Fibroblast of gingiva (primary cell): ENCODE measurements at places on chromosomes 6 and 20.

DNA sequence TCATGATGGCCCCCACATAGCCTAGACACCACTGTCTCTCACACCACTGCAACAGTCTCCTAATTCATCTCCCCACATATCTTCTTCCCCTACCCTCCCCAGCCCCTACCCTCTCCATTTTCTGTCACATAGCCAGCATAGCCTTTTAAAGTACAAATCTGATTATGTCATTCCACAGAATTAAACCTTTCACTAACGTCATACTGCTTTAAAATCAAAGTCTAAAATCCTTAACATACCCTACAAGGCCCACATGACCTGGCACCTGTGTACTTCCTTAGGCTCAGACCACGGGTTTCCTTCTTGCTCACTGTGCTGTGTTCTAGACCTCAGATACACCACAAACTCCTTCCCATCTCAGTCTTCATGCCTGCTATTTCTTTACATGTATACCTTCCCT, 5.9 kb downstream of the OSTM1 start:
- DNase-seq: no peak

- no peak for DNase-seq
Observed at GRCh38 chr6:143620447-143620846, 57.3 kb upstream of the PHACTR2 start.

GRCh38 chr6:165573671-165574070, 89.4 kb downstream of the PDE10A start:
- DNase-seq: no peak

DNA sequence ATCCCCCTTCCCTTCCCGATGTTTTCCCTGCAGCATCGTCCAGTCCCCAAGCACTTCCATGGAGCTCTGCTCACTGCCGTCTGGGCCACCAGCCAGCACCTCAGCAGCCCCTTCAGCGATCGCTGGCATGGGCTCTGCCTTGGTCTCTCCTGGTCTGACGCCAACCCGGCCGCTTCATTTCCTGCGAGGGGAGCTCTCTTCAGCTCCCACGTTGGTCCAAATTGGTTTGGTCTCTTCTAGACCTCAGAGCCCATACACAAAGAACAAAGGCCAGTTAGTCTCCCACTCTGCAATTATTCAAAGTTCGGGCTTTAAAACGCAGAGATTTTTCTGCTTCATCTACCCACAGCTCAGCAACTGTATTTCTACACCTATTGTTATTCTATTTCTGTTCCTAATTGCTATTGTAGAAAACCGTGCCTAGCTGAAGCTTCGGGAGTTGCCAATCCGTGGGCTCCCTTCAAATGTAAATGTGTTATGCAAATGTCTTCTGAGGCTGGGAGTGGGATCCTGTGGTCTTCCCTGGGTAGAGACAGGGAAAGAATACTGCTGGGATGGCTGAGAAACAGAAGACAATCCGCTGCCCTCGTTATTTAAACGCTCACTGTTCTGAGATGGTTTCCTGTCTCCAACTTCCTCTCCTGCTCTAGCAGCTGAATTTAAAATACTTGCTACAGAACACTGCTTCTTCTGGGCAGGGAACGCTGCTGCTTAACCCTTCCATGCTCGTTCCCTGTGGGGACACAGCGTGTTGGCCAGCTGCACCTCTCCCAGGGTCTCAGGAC, 154.2 kb upstream of the QKI start:
- no peak for DNase-seq

- DNase-seq: no peak
Observed at GRCh38 chr6:81130969-81131368, 621.5 kb downstream of the TENT5A start.

GRCh38 chr20:52410182-52410647, 218.6 kb upstream of the ZFP64 start:
- DNase-seq: no peak

GRCh38 chr20:56360908-56361205, 2.1 kb downstream of the FAM210B start:
- no peak for DNase-seq

DNA sequence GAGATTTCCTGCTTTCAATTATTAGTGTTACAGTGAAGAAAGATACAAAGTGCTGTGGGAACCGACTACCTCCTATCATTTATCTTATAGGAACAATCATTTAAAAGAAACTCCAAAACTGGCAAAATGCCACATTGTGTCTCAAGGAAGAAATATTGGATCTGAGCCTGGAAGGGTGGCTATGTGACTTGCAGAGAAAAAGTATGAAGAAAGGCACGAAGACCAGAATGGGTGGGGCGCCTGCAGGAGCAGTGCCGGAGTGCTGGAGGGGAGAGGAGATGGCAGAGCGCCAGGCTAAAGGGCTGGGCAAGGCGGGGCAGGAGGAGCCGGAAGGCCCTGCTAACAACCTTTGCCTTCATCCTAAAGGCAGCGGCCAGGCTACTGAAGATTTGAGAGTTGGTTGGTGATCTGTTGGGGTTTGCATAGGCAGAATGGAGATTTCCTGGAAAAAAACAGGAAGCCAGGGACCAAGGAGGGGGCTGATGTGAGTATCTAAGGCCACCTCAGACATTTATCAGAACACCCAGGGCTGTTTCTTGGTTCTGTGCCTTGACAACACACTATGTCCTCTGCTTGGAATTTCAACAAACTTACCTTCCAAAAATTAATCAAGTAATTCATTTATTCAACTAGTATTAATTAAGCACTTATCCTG, 125.6 kb downstream of the MAFB start:
- DNase-seq: no peak

DNA sequence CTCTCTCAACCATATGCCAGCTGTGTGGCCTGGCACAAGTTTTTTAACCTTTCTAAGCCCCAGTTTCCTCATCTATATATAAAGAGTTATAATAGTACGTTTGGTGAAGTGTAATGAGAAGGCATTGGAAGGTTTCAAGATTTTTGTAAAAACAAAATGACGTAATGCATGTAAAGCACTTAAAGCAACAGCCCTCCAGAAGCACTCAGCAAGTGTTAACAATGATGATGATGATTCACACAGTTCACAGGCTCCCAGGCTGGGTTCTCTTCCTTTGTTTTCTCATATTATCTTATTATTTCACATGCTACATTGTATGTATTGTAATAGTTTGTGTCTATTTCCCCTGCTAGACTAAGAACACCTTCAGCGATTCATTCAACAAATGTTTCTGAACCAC, 6.2 kb downstream of the CEP250 start:
- no peak for DNase-seq
